Stimulated activated effector memory CD8-positive, alpha-beta T cell treated with anti-CD3 and anti-CD28 coated beads, Interleukin-12 subunit alpha, Interleukin-12 subunit beta, amount 100 ng/mL, for 72 hours (primary cell): ENCODE measurements at places on chromosomes 5 and 9.

DNA sequence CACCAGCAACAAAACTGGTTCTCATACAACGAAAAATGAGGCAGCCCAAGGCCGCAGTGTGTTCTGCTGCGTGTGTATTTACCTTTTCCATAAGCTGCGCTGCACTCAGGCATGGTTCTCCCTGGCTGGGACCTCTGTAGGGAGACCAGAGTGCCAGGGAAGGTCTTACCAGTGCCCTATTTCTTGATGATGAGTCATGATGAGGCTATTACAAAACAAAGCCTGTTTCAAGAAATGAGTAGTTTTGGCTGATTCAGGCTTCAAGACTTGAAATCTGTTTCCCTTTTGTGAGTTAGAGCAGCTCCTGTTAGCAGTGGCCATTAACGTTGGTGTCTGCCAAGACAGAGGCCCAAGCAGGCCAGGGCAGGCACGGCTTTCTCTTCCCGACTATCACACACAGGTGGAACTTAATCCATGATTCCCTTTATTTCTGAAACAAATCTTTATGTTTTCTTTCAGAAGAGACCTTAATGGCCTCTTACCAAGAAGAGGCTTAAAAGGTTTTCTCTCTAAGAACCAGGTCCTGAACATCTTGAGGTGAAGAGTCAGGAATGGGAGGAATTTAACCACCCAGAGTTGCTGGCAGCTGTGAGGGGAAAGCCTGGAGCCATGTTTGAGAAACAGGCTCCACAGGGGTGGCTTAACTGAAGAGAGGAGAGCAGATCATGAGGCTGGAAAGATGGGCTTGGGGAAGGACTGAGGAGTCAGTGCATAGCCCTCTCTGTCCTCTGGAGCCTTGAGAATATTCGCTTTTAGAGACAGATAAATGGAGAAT lies 41.4 kb upstream of the TIFAB start:
- DNase-seq: no peak

- DNase-seq: no peak
These were observed 3.7 kb downstream of the PIP5KL1 start for GRCh38 chr9:127926906-127927200.

GRCh38 chr5:35031276-35031675 lies 16.5 kb downstream of the AGXT2 start:
- DNase-seq: no peak

DNA sequence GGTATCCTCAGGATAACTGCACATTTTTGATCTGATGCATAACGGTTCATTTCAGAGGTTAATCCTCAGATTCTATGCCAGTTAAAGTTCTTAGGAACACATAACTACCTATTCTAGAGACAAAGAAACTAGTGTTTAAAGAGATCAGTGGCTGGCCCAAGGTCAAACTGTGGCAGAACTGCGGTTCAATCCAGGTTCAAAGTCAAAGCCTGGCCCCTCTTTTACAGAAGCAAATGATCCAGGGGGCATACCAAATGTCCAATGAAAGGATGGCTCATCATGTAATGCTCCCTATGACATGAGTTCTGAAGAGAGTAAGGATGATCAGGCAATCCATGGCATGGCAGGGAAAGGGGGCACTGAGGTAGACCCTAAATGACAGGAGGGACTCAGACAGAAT lies 283.3 kb downstream of the SPOCK1 start:
- DNase-seq: no peak

DNA sequence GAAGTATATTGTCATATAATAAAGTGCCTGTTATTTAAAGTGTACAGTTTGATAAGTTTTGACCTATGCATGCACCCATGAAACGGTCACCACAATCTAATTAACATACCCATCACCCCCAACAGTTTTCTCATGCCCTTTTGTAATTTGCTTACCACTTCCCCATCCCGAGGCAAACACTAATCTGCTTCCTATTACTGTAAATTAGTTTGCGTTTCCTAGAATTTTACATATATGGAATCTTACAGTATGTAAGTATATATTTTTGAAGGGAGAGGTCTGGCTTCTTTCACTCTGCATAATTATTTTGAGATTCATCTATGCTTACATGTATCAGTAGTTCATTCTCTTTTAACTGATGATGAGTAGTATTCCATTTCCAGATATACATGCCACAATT lies 56.5 kb downstream of the AMBP start:
- no peak for DNase-seq
